ENCODE measurements at places on chromosomes 11 and 22.

- DNase-seq: no peak
Measured at GRCh38 chr11:99171330-99171729, 150.6 kb downstream of the CNTN5 start.

- DNase-seq: no peak
Measured at GRCh38 chr11:80327956-80328614, 887.3 kb upstream of the TENM4 start.

DNA sequence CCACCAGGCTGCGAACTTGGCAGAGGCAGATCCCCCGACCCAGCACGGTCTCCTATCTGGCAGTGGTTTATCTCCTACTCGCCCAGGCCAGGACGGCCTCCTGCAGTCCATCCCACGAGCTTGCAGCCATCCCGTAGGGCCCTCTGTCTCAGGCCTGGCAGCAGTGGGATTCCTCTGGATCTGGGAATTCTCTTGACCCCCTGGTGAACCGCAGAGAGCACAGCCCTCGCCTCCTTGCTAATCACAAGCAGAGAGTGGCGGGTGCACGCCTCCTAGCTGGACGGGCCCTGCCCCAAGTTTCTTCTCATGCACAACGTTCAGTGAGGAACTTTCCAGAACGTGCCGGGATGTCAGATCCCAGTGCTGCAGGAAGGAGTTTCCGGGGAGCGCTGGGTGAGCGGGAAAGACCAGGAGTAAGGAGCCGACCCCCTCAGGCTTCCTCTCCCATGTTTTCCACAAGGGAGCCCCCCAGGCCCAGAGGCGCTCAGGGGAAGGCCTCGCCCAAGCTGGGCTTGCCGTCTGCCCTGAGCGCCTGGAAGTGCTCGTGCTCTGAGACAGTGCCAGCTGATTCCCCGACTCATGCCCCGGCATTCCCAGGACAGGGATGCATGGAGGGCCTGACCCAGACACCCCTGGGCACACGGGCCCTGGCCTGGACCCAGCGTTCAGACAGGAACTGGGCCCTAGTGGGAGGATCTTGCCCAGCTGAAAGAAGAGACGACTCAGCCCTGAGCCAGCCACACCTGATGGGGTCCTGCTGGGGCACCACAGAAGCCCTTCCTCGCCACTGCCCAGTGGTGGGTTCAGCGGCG lies 24.6 kb downstream of the IGF2 start:
- no peak for DNase-seq

- no peak for DNase-seq
Measured at GRCh38 chr11:62687508-62688396, 1.6 kb downstream of the LRRN4CL start.

- no peak for DNase-seq
Measured at GRCh38 chr11:66073669-66074068, 3.6 kb downstream of the PACS1 start.

GRCh38 chr11:114921697-114922096 lies 243.4 kb downstream of the NXPE2 start:
- no peak for DNase-seq

DNA sequence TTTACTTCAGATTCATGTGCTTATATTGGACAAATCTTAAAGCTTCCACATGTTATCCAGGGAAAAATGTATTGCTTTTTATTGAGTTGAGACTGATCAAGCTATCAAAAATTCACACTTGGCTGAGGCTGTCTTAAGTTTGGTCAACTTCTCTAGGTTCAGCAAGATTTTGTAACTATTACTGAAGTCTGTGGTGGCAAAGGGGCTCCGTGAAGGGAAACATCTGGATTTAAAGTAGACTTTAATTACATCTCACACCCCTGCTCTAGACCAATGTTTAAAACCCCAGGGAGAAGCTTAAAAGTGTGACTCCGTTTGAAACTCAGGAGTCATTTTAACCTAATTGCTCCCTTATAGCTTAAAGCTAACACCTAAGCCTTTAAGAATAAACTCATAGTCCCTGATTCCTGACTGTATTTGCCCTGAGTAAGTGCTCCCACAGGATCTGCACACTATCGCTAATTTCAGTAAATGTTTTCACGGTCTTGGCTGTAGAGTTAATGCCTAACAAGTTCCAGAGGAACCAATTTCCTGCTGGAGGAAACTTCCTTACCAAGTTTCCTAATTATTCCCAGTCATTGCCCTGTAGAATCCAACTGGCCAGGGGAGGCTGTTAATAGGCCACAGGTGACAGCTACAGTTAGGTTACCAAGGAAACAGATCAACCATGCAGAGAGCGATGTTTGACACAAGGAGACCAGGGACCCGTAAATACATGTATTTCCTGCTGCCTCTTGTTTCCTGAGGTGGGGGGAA lies 40.5 kb downstream of the OR10A6 start:
- DNase-seq: no peak

DNA sequence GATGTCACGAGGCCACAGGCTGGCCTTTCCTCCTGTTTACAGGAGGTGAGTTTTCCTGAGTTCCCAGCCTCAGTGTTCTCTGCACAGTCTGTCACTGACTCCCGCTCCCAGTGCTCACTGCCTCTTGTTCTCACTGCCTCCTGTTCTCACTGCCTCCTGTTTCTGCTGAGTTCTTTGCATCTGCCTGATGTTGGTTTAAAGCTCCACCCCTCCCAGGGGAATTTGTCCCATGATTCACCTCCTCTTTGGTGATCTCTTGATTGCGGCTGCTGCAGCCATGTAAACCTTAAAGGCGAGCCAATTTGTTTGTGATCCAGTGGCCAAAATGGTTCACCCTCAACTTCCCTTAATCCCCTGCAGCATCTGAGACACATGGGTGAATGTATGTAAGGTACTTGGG lies 6.0 kb upstream of the TUBA8 start:
- no peak for DNase-seq

GRCh38 chr11:26905368-26905767 lies 88.5 kb upstream of the FIBIN start:
- peak; percentile 2 for DNase-seq

- DNase-seq: no peak
Measured at GRCh38 chr11:79119491-79120284, 321.1 kb downstream of the TENM4 start.

DNA sequence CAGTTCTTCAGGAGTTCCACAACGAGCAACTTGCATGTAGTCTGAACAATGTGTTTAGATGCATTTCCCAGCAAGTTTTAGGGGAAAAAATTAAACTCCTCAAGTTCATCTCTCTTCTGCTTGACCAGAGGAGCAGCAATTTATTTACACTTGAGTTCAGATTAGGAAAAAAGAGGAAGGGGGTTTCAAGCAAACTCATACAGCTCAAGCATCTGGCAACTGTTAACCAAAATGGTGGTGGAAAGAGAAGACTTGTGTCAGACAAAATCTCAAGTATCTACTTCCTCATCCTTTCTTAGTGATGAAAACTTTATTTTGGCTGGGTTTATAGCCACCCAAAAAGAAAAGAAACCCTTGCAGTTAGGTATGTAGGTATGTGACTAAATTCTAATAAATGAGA lies 29.1 kb upstream of the PICALM start:
- no peak for DNase-seq

GRCh38 chr22:17137170-17137569 lies 16.0 kb upstream of the TMEM121B start:
- no peak for DNase-seq
